HepG2 (cell line): ENCODE measurements at places on chromosomes 4 and X. TPM values are rescaled to one million over a fixed set of nuclear protein-coding genes. Genes with fewer than 3 reads are reported as not detected.

DNA sequence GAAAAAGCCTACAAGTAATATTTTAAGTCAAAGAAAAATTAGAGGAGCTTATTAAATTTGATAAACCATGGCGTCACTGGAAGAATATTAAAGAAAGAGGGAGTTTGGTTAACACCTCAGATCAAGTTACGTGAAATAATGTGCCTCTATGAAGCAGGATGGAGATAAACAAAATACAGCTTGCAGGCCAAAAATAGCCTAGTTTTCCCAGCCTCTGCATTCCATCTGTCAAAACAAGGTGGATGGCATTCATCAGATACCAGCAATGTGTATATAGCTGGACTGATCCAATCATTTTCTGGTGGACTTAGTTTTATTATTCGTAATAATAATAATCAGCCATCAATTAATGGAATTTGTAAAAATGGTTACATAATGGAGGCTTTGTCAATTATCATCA is 230.7 kb downstream of the NR3C2 start:
- no peak for DNase-seq

DNA sequence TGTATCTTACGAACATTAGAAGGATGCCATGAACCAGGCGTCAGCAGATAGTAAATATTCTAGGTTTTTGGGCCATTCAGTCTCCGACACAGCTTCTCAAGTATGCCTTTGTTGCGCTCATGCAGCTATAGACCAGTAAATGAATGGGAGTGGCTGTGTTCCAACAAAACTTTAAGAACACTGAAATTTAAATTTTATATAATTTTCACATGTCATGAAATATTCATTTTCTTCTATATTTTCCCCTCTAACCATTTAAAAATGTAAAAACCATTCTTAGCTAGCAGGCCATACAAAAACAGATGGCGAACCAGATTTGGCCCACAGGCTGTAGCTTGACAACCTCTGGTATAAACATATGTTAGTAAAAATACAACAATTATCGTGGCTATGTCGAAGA is 151.8 kb upstream of the KIT start:
- DNase-seq: no peak

DNA sequence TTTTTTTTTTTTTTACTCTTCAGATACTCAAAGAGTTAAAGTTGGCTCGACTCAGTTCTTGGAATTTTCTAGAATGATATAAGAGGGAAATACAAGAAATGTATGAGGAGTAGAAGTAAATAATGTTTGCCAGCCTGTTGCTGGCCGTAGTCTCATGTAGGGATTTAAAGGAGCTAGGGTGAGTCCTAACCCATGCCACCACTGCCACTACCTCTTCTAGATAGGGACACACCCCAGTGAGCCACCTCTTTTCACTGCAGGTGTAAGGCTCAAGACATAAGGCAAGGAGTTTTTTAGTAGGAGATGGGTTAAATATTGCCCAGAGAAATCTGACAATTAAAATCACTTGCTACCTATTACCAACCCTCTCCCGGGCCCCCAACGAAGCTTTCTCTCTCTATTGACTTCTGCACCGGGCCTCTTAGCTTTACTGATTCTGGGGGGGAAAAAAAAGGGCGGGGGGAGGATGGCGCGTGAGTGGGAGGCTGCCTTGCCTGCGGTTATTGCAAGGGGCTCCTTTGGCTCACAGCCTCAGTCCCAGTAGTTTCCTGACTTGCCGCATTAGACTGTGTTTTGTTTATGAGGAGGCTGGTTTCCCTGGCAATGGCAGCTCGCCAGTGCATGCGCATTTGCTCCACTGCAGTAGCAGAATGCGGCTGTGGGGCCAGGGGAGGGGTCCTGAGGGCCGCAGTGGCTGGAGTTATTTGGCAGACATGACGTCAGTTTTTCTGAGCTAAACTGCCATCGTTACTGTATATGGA is 3.0 kb downstream of the LINC00632 start:
- no peak for DNase-seq

GRCh38 chrX:12946838-12947544 is 27.9 kb upstream of the TMSB4X start:
- DNase-seq: peak; percentile 47

DNA sequence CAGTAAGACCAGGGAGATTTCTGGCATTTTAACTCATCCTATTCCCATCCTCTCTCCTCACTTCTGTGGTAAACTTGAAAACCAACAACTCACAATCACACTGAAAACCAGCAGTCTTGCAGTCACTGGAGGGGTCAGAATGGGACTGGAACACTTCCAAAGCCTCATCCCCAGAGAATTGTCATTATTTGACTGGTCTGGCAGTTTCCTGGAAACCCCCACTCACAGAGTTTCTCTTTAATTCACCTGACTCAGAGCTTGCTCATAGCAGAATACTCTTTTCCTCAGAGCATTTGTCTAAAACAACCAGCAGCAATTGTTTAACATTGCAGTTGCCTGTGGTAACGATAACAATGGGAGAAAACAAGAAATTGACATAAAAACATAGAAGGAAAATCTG is 7.3 kb upstream of the RAB9B start:
- DNase-seq: no peak

DNA sequence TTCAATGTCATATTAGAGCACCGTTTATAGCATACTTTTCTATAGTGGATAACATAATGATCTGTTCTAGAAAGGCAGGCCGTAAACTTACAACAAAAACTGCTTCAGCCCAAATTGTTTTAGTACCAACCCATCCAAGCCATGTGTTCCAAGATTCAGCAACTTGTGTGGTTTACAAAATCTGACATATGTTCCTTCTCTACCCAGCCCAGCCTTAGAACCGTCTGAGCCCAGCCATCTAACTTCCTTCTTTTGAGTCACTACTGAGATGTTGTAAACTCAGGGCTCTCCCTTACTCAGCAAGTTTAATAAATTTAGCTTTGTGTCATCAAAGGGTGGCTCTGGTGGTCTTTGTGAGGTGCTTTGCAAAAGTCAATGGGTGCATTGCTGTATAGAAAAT is 32.4 kb upstream of the REPS2 start:
- DNase-seq: no peak

DNA sequence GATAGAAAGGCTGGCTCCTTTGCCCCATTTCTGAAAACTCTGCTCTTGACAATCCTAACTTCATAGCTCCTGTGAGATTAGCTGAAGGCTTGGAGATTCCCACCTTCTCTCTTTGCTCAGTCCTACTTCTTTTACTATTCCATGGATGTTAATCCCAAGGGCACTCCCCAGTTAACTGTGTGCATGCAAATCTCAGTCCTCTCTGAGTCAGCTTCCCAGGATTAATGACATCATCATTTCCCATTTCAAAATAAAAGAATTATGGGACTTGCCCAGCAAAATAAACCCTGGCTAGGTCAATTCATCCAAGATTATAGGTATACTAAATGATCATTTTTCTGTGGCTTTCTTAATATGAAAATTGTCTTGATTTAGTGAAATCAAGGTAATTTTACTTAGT is 328.6 kb upstream of the NR3C2 start:
- no peak for DNase-seq

DNA sequence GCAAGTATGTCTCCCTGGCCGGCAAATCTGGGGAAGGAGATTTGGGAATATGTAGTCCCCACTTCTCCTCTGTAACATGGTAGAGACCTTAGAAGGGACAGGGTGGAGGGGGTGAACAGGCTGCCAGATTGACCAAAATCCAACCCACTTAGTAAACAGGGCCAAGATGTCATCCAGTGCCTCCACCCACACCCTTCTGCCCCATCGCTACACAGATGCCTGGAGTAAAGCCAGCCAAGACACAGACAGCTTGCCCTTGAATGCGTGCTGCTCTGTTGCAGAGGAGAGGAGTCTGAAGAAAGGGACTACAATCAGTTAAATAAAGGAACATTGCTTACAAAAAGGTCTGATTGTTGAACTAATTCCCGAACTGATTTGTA is 160.1 kb upstream of the LDB2 start:
- no peak for DNase-seq

DNA sequence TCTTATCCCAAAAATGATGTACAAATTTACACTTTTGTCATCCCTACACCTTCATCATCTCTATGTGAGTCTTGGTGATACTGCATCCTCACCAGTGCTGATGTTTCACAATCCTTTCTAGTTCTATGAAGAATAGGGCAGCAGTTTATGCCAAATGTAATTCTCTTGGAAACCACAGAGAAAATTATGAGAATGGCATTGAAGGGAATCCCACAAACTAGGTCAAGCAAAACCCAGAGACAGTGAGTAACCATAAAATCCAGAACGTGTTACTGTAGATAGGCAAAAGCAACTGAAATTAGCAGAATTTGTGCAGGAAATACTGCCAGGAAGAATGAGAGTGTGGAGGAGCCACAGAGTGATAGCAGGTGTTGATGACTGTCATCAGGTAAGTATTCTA is 24.5 kb downstream of the IL15 start:
- no peak for DNase-seq

GRCh38 chr4:140188975-140189374 is 35.0 kb upstream of the MAML3 start:
- no peak for DNase-seq

DNA sequence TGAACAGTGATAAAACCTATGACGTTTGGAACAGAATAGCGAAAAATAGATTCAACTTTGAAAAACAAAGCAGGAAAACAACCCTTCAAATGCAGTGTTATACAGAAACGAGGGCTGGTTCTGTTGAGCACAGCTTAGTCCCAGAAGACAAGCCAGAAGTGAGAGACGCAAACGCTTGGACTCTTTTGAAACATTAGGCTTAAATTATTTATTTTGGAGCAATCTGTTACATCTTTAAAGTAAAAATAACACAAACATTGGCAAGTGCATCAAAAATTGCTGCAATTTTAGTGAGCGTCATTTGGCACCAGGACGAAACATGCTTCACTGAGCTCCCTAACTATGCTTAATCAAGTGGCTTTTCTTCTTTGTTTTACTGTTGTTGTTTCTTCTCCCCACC is 63.5 kb downstream of the ENPP6 start:
- no peak for DNase-seq

DNA sequence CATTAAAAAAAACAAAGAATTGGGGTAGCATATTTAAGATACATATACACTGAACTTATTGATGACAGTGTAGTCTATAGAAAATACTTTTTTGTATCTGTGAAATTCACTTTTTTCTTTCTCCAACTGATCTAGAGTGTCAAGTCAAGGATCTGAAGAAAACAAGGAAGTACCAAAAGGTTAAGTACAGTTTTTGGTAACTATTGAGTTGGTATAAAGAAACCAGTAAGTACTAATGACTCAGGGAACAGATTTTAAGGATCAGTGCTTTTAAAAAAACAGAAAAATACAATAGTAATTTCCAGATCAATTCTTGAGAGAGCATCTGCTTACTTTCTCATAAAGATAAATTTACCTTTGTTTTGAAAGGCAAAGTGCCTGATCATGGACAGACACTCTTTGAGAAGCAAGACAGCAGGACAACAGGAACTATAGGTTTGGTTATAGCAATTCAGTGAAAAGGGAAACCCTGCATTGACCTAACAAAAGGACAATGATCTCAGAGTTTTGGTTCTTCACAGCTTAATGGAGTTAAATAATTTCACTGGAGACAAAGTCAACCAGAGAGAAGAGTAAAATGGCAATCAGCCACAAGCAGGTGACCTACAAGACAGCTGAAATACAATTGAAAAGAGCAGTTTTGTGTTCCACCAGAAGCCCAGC is 23.4 kb downstream of the TRMT10A start:
- no peak for DNase-seq

- DNase-seq: no peak
Measured at GRCh38 chr4:47718696-47719095, 119.2 kb downstream of the CORIN start.

GRCh38 chr4:14269824-14270223 is 642.3 kb upstream of the BOD1L1 start:
- no peak for DNase-seq

- DNase-seq: no peak
Measured at GRCh38 chrX:21658152-21658737, at the start of gene KLHL34. KLHL34 (minus strand) TSS chrX:21658330; CDS start chrX:21657788, 542 bp downstream.

DNA sequence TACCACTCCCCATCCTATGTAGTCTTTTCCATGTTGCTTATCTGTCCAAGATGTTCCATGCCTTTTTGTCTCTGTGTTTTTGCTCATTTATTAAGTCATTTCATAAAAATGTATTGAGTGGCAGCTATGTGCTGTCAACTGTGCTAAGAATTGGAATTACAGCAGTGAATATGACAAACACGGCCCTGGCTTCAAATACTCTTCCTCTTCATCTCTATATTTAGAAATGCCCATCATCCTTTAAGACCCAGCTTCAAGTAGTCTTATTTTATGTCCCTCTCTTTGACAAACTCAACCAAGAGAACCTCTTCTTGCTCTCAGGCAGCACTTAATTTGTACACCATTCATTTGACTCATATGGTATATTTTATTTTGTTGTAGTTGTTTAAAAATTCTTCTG is 55.4 kb upstream of the AMOT start:
- DNase-seq: no peak

DNA sequence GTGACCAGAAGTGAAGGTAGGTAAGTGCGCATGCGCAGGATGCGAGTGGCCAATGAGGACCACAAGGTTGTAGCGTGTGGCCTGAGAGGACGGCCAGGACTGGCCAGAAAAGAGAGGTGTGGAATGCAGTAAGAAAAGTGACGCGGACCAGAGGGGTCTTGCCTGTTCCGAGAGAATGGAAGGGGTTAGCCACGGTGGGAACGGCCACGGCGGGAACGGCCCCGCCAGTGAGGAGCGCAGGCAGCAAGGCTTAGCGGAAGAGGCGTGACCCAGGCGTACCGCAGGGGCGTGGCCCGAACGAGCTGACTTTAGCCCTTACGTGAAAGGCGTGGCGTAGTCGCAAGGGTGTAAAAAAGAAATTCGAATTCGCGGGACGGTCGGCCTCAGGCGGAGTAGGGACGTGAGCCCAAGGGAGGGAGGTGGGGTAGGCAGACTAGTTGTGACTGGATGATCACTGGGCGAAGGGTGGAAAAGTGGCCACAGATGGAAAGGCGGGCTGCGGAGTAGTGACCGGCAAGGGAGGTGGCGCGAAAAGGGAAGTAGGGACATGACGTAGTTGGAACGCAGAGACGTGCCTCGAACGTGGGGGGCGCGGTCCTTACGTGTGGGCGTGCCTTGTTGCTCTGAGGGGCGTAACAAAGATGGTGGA is 10.4 kb upstream of the CLTRN start:
- peak; percentile 91 for DNase-seq

DNA sequence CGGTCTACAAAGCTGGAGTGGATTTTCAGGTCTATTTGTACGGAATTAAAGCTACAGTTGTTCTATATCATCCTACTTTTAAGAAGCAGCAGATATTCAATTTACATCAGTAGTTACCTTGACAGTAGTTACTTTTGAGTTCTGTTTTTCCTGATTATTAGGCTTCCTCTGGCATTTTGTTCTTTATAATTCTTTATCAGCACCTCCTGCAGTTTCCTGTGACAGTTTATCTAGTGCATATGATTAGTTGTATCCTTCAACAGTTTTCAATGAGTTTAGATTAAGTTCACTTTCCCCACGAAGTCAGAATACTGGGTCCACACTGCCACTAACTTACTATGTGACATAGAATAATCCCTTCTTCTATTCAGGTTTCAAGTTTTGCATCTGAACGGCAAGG is 71.7 kb downstream of the IDS start:
- DNase-seq: no peak

Gene BEND4
- total RNA-seq: not detected in 2 replicates

Gene HSPA4L
- total RNA-seq: 31.5 and 61.8 TPM in 2 replicates

Gene ADH1A
- total RNA-seq: 0.13 and 0.34 TPM in 2 replicates

Gene RNF212
- total RNA-seq: not detected in 2 replicates

Gene PIGA
- 13.0 and 19.9 TPM in 2 replicates for total RNA-seq

Gene FANCB
- total RNA-seq: 5.8 and 9.2 TPM in 2 replicates

Gene TNIP3
- not detected in 2 replicates for total RNA-seq

Gene BEND2
- not detected in 2 replicates for total RNA-seq

Gene LRAT
- total RNA-seq: not detected in 2 replicates

Gene RAB41
- total RNA-seq: not detected in 2 replicates

Gene TLL1
- not detected in 2 replicates for total RNA-seq
